Inflammatory macrophage treated with lipopolysaccharide for 4 hours (primary cell): ENCODE measurements at places on chromosomes 5 and 9.

DNA sequence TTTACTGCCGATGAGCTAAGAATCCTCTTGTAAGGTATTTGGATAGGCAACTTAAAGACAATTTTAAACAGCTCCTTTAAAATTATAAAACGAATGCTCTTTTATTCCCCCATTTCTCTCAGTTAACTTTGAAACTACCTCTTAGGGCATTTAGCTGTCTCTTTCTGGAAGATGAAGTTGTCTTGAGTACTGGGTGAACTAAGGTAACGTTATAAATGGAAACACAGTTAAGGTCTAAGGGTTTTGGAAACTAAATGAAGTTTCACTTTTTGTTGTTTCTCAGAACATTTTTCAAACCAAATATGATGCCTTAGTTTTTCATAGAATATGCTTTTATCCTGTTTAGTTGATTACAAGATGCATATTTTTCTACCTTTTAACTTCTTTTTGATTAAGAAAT, 6.8 kb downstream of the UBE2R2 start:
- no peak for DNase-seq

- DNase-seq: no peak
Observed at GRCh38 chr5:39156082-39156481, 63.3 kb downstream of the FYB1 start.

DNA sequence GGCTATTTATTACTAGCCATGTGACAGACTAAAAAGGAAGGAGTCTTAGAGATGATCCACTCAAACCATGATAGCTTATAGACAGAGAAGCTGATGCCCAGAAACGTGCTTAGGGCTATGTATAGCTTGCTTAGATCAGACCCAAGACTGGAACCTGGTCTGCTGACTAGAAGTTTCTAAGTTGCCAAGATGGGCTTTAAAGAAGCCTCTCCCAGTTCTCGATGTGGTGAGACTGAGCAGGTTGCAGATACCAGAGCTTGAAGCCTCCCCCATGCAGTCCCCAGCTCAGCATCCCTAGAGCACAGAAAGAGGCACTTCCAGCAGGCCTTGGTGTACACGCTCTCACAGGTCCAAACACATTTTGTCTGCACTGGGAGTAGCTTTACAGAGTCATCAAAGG, 51.1 kb upstream of the ATP10B start:
- DNase-seq: no peak

- DNase-seq: no peak
Observed at GRCh38 chr9:85064811-85065371, 395.4 kb downstream of the NTRK2 start.

DNA sequence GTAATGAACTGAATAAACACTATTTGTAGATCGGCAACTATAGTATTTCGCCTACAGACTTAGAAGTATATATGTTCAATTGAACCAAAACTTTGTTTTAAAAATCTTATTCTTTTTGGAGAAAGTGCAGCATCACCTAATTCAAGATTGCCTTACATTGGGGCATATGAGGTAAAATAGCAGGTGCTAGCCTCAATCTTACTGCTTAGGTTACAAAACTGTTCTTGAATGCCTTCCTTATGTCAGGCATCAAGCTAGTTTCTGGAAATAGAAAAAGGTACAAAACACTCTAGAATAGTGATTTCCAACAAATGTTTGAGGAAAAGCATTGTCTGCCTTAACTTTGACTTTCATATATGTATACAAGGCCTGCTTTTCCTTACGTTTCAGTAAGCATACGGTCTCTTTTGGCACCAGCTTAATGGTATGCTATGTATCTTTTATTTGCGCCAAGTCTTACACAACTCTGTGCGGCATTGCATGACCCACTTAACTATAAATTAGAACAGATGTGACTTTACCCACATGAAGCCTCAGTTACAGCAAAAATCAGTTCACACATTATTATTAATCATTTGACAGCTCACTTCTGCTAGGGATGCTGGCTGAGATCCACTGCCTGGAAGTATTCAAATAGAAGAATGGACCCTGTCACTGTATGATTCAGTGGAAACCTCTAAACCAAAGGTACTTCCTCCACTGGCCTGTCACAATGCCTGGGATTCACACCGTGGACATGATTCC, 174.1 kb downstream of the PRELID2 start:
- no peak for DNase-seq

DNA sequence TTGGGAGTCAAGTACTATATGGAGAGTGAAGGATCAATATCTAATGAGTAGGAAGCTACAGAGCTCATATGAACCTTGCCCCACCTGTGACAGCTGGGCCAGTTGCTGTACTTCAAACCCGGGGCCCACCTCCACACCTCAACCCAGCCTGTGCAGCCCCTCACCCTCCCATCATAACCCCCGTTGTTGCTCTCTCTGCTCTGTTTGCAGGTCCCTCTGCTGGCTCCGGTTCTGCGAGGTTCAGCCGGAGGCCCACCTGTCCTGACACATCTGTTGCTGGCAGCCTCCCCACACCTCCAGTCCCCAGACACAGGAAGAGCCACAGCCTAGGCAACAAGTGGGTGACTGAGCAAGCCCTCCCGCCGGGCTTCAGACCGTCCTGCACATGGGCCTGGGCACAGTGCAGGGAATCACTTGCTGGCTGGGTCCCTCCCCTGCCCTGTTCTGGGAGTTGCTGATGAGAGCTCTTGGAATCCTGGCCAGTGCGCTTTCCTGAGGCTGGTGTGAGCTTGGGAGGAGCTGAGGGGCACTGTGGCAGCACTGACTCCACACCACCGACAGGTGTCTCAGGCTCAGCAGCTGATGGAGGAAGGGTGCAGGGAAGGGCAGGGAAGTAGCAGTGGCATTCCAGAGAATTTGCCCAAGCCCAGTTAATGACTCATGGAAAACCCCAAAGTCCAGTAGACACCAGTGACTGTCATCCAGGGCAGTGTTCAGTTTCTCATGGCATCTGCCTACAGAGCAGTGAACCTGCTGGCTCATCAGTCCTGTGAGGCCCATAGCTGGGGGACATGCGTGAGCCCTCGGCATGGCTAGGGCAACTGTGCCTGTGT, 69.5 kb upstream of the GARNL3 start:
- no peak for DNase-seq

DNA sequence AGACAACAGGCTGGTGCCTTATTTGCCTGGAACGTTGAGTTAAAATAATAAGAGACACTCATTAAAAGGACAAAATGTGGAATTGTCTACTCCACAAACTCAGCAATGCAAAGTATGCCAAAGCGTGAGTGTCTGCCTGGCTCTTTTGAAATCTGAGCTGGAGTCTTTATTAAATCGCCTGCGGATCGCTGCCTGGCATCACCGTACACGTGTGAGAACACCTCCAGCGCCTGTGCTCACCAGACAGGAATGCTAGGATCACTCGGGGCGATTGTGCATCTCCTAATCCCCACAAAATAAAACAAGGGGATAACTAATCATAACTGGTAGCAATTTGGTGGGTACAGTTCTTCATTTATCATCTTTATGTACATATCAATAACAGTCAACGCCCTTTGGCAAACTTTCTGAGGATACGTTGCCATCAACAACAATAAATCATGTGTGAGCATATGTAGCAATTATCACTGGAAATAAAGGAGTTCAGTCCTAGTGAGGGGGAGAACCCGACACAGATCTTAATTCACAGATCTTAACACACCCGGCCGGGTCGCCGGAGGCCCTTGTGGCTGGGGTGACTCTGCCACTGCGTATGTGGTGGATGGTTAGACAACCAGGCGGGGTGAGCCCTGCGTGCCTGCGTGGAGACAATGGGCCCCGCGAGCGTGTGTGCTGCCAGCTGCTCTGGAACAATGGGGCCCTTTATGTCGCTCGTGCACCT, 284.9 kb upstream of the IRX1 start:
- no peak for DNase-seq

- DNase-seq: no peak
Observed at GRCh38 chr9:92746567-92747458, 17.8 kb downstream of the BICD2 start.

GRCh38 chr5:175457466-175457865, 13.5 kb upstream of the DRD1 start:
- no peak for DNase-seq

DNA sequence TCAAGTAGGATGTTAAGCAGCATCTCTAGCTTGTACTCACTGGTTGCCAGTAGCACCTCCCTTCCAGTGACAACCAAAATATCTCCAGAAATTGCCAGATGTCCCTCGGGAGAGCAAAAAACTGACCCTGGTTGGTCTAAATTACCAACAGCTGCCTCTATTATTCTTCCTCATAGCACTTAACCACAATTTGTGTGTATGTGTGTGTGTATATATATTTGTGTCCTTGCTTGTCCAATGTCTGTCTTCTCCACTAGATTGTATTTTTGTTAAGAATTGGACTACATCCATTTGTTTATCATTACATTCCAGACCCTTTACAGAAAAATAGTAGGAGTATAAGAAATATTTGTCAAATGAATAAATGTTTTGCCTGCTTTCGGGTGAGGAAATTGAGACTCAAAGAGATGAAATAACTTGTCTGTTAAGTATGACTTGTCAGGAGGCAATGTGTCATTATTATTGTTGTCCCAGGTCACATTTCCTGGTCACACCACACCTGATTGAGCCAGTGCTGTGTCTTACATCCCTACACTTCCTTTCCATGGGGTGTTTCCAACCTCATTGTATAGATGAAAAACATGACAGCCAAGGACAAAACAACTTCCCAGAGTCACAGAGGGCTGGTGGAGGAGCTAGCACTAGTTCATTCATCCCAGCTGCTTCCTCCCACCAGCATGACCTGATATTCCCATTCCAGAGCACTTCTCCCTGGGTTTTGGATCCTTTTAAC, 11.4 kb upstream of the GRPEL2 start:
- no peak for DNase-seq

GRCh38 chr5:81601919-81602318, 149.0 kb downstream of the SSBP2 start:
- DNase-seq: no peak

- no peak for DNase-seq
Observed at GRCh38 chr5:115033861-115034260, 135.8 kb downstream of the TRIM36 start.

DNA sequence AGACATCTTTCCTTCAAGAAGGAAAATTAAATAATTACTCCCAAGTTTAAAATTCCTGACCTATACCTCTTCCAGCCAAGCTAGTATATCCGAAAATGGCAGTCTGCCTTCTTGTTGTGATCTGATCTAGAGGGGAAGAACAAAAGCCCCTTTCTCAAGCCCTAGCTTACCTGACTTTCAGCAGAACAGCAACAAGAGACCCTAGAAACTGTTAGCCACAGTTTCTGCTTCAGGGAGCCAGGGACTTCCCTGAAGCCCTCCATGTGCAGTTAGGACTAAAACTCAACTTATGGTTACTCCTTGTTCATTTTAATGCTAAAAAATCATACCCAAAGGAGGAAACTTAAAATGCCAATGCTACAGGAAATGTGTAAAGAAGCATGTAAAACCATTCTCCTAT, 366.7 kb upstream of the CTNND2 start:
- DNase-seq: no peak

DNA sequence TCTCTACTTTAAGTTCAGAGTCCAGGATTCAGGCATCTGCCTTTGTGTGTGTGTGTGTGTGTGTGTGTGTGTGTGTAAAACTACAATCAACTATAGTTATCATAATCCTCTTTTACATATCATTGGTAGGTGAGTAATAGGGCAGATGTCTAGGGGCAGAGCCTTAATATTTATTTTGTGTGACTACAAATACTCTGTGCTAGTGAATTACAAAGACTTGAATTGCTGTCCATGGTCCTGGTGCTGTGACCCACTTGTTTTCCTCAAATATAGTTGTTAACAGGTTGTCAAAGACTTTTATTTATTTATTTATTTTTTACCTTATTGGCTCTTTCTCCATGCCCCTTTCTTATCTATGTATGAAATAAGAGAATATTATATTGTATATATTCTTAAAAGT, 196.8 kb downstream of the ANXA1 start:
- DNase-seq: no peak

GRCh38 chr5:137218896-137219295, 280.2 kb downstream of the SPOCK1 start:
- no peak for DNase-seq

DNA sequence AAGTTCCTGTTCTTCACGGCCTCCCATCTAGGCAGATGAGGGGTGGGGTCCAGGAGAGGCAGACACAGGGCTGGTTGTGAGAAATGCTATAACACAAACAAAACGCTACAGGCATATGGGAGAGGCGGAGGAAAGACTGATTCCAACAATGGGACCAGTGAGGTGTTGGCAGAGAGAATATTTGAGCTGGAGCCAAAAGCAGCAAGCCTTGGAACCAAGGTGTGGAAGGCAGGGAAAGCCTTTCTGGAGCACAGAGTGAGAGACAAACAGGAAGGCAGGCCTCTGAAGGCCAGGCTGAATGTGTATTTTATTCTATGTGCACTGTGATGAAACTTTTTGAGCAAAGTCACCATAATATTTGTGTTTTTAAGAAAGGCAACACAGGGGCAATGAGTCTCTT, 2.9 kb downstream of the ATPSCKMT start:
- no peak for DNase-seq

- DNase-seq: no peak
Observed at GRCh38 chr5:1390333-1390732, 45.4 kb upstream of the CLPTM1L start.

DNA sequence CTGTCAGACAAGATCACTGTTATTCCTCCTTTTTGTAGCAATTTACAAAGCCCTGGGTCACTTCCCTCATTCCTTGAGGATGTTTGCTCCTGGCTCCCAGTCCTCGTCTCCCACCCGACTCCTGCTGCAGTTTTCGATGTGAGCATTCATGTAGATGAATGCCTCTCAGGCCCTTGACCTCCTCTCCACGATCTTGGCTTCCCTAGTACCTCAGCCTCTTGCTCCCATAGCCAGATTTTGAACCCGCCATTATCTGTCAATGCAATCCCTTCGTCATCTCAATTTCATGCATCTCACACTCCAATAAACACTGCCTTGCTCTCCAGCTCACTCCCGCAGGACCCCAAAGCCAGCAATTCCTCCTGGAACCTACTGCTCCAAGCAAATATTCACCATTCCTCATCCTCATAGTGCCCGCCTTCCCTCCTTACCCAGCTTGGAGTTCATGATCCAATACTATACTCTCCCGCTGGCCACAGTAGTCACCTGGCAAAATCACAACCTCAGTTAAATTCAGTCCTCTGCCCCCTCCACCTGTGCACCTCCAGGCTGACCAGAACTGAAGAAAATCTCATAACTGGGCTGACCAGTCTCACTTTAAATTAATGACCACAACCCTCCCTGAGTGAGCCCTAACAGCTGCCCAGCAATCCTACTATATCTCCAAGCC, 35.1 kb upstream of the JADE2 start:
- no peak for DNase-seq

DNA sequence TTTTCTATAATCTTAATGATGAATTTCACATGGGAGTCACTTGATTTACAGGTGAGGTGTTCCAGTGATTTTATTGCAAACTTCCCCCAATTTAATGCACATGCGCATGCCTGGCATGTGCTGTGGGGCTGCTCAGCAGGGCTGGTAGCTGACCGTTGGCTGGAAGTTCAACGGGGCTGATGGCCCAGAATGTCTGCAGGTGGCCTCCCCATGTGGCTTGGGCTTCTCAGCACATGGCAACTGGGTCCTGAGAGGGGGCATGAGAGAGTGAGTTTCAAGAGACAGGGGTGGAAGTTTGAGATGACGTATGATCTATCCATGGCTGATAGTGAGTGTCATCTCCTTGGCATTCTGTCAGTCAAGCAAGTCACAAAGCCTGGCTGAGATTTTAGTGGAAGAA, 259.8 kb downstream of the ZSWIM6 start:
- DNase-seq: no peak
